GOT3 (cell line): ENCODE measurements at places on chromosomes 16 and 17.

DNA sequence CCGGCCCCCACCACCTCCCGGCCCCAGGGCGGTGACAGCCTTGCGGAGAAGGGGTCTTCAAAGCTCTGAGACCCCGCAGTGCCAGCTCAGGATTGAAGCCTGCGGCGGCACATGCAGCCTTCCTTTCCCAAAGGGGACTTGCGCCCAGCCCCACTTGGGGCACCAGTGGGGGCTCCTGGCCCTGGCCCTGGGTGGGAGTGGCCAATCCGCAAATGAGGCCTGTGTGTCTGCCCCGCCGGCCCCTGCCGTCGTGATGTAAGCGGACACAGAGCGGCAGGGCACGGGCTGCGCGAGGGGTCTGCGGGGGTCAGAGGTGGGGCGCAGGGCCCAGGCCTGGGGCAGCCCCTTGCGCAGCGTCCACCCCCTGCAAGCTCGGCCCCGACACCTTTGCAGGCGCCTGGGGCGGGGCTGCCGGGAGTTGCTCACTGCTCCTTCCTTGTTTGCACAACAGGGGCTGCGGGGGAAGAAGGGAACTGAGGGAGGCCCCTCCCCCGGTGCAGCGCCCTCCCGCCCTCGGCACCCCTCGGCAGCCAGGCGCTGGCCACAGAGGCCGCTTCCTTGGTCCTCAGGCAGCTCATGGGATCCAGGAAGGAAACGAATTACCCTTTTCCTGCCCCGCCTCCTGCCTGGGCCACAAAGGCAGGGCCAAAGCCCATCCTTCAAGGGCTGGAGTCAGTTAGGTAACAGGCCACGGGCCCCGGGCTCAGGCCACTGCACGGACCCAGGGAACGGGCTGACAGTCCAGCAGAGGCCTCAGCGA lies 2.9 kb downstream of the SLC16A3 start:
- DNase-seq: no peak

DNA sequence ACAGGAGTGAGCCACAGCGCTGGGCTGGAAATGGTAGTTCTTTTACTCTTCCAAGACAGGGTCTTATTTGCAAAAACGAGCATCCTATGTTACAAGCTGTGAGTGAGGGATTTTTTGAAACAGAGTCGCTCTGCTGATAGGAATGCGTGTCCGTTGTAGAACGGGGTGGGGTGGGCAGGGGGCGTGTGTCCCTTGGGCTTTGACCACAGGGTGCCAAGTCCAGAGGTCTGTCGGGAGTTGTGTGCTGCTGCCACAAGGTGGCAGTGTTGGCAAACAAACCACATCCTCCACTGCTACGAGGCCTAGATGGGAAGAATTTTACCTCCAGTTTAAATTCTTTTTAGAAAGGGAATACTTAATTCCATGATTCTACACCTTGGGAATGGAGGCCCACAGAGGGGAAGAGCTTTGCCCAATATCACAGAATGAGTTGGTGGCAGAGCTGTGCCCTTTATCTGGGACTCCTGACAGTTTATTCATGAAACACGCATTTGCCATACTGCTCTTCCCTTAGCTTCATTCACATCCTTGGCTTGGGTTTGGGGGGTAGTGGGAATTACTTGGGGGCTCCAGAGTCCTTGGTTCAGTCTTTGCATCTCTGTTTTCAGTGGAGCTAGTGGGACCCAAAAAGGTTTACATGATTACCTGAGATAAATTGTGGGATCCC lies 30.6 kb upstream of the ETV4 start:
- peak; percentile 13 for DNase-seq

DNA sequence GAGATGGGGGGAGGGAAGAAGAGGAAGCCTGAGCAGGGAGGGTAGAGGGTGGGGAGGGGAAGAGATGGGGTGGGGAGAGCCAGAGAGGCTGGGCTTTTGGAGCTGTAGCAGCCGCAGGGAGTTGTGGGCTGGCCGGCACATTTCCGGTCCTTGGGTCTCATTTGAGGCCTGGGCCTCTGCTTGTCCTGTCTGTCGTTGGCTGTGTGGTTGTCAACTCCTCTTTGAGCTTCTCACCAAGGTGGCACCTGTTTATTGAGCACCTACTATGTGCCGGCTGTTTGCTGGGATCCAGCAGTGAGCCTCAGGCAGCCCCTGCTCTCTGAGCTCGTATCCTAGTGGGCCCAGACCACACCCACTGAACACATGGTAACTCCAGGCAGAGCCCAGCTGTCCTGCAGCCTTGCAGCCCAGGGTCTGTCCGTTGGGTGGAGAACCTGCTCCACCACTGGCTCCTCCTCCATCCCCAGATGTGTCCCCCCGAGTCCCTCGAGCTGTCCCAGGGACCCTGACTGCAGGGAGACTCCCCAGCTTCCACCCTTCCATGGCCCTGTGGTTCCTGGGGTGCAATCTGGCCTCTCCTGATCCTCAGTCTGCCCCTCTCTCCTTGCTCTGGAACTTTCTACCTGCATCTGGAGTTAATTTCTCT lies 164.9 kb downstream of the IRF8 start:
- DNase-seq: no peak

DNA sequence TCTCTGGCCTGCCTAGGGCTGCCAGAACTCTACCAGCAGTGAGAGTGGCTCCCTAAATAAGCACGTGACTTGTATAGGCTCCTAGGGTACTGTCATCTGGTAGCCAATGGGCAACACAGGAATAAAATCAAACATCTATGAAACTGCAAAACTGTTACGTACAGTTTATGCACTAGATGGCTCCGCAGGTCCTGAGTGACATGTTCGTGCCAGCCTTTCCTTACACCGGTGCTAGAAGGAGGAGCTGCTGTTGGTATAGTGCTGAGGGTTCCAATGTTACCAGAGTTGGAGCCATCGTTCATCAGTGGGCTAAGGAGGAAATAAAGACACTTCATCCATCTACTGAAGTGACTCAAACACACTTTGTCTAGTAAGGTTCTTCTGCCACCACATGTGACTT lies 63.2 kb upstream of the TRAP1 start:
- no peak for DNase-seq

DNA sequence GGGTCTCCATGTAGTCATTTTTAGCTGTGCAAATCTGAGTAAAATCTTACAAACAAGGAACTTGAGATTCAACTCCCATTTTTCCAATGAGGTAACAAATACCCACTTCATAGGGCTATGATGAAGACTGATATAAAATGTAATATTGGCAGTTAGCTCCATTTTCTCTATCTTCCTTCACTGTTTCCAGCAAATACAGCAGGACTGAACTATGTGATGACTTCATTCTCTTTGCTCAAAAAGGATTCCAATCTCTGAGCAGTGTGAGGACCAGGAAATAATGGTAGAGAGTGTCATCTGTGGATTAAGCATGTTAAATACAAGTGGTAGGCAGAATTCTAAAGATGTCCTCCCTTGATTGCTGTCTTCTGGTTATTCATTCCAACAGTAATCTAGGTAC lies 18.3 kb downstream of the RND2 start:
- DNase-seq: no peak

GRCh38 chr16:86503830-86504229 lies 6.5 kb upstream of the FOXF1 start:
- DNase-seq: no peak

GRCh38 chr16:68592466-68593337 lies 52.4 kb upstream of the CDH3 start:
- no peak for DNase-seq

- DNase-seq: no peak
Measured at GRCh38 chr16:66925322-66925840, at the start of gene RRAD. Gene RRAD, minus strand, starts transcription at chr16:66925535. Its CDS starts 356 bp downstream, at chr16:66925179.
